ENCODE measurements at places on chromosomes 6 and 20.

DNA sequence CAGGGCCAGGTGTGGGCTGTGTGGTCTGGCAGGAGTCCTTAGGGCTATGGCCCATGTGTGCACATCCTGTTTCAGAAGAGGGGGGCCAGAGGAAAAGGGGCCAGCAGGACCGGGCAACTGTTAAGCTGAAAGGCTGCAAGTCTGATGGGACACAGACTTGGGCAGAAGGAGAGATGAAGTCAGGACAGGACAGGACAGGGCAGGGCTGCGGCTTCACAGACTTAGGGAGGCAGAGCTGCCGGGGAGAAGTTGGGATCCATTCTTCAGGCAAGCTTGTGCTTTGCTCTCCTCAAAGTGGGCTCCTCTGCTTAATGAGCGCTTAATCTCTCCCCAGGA is 28.7 kb downstream of the MOCS1 start:
- DNase-seq: no peak

- no peak for DNase-seq
Measured at GRCh38 chr6:158560836-158561320, 987 bp downstream of the TMEM181 start.

- no peak for DNase-seq
Measured at GRCh38 chr20:19633985-19634384, 124.1 kb upstream of the RIN2 start.

- no peak for DNase-seq
Measured at GRCh38 chr6:168525114-168525513, 84.1 kb downstream of the SMOC2 start.

DNA sequence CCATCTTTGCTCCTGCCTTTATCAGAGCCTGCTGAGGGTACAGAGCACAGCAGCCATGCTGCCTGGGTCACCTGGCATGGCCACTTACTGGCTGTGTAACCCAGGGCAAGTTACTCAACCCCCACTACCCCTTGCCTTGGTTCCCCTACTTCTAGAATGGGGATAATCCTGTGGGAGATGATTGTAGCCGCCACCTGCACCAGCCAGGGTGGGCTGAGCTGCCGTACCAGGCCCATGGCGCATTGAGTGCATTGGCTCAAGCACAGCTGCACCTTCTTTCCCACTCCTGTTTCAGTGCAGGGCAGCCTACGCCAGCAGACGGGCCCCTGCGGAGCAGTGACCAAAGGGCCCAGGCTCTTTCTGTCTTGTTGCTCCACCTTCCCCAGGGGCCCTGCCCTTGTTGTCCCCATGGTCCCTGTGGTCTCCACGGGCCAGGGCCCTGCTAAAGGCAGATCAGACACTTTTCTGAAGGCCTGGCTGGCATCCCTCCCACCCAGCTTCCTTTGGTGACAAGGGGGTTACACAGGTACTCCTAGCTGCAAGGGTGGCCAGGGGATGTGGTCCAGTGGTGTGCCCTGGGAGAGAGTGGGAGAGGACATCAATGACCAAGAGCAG is 159.4 kb upstream of the MLN start:
- DNase-seq: no peak

DNA sequence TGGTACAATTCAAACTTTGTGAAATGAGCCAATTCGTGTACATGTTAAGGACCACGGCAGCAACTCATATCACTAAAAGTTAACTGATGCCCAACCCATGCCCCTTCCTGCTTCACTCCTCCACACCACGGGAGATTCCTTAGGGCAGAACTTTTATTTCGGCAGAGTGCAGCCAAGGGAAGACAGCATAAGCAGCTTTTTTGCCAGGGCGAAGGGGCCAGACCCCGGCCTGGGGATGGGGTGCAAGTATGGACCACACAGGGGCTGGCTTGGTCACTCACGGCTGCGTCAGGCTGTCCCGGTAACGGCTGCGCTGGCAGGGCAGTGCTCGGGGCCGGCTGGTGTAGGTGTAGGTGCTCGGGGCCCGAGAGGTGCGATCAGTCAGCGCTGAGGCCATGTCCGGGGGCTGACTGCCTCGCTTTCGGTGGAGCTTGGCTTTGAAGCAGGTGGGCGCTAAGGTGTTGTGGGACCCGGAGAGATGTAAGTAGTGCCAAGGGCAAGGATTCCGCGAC is 792 bp downstream of the RSPH3 start:
- DNase-seq: no peak

DNA sequence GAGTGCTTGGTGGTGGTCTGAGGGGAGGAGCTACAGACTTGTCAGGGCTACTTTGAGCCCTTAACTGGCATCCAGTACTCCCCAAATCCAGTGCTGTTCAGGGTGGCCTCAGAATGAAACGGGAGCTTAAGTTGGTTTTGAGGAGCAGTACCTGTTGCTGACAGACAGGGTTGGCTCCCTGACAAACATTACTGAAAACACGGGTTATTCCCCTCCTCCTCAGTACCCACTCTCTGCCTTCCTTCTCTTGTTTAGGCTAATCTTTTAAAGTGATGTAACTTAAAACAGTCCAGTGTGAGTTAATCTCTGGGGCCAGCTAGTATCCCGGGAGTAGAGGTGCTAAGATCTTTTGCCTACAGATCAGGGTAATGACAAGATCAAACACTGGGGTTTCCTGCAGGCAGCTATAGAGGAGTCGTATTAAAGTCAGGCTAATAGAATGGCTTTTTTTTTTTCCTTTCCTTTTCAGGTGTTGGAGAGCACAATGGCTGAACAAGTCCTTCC is 3.7 kb downstream of the TNFAIP3 start:
- no peak for DNase-seq

Data from RCC 7860 (cell line).